Endothelial cell of umbilical vein (primary cell): ENCODE measurements at places on chromosomes 11 and 22.

DNA sequence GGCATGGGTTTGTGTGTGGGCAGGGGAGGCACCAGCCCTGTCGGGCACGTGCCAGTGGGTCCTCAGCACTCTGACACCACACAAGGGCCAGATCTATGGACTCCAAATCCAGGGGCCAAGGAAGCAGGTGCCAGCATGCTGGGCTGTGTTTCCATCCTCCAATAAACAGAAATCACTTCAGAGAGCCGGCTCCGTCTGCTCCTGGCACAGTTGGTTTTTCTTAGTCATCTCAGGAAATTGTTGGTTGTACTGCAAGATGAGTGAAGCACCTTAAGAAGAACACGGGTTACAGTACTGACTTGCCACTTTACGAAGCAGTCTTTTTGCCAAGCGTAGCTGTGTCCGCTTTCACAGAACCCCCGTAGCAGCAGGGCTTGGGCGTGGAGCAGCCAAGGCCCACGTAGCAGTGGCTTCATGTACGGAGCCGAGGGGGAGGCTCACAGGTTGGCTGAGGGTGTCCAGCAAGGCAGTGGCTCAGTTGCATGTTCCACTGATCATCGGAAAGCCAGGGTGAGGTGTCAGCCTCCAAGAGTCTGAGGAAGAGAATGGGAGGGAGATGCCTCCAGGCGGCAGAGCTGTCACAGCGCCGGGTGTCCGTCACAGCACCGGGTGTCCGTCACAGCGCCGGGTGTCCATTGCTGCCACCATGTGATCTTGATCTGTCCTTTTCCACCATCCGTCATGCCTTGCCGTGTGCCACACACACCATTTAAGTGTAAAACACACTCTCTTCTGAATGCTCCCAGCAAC lies 314.9 kb downstream of the CTTN start:
- no peak for DNase-seq

GRCh38 chr11:1667906-1668305 lies 29.1 kb upstream of the KRTAP5-6 start:
- DNase-seq, result no peak

DNA sequence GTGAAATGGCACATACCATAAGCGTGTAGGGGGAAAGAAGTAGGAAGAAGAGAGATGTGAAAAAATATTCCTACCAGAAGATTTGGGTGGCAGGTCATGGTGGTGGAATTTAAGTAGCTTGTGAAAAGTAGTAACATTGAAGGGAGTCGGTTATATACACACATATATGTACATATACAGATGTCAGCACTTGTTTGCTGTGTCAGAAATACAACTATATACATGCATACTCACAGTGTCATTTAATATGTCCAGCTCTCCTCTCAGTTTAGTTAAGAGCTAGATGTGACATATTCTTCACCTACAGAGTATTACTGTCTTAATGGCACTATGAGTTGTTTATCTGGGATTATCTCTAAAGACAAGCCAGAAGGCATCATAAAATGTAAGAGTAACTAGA lies 987.4 kb upstream of the CCDC90B start:
- DNase-seq, result no peak

DNA sequence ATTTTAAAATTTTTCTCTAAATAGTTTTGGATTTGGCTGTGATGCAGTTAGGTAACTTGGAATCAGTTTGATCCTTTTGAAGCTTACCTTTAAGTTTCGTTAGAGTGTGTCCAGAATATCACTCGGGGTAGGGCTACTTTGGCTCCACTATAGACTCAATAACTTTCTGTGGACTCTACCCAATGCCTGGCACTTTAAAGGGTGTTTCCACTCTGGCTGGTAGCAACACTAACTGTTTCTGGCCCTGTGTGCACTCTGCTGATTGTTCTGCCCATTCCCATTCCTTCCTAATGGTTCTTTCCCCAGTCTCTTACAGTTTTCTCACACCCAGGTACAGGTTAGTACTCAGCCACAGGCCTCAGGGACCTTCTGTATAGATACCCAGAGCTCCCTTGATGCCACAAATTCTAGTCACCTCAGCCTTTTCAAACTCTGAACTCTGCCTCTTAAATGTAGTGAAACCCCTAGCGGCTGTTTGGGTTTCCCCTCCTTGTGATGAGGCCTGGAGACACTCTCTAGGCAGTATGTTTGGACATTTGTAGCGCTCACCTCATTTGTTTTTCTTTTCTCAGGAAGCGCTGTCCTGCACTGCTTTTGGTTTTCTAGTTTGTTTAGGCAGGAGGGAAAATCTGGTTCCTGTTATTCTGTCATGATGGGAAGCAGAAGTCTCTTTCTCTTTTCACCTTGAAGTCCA lies 16.8 kb downstream of the CUL5 start:
- DNase-seq, result peak; percentile 67

- DNase-seq, result no peak
Measured at GRCh38 chr11:65584723-65585171, 8.9 kb downstream of the EHBP1L1 start.

DNA sequence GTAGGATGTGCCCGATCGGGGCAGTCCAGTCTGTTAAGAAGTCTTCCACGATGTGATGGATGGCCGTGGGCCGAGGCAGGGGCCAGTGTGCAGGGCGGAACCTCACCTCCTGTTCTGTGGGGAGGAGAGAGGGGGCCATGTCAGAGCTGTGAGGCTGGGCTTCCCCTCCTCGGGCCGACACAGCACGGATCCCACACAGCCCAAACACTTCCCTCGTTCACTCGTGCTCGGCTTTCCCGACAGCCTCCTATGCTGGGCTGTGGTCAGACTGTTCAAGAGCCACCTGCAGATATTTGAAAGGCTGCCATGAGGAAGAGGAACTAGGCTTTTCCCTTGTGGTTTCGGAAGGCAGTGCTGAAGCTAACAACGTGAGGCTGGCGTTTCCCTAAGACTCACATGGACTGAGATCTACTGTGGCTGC lies 12.3 kb upstream of the TXN2 start:
- no peak for DNase-seq

- DNase-seq, result no peak
Measured at GRCh38 chr11:69127081-69127850, 28.5 kb upstream of the SMIM38 start.

- DNase-seq, result peak; percentile 87
Measured at GRCh38 chr11:68677432-68677831, 6.9 kb upstream of the GAL start.

- DNase-seq, result no peak
Measured at GRCh38 chr22:23457380-23457985, 122.6 kb downstream of the IGLL1 start.

- DNase-seq, result no peak
Measured at GRCh38 chr11:26849036-26849435, 127.2 kb upstream of the SLC5A12 start.

GRCh38 chr11:121236115-121237001 lies 56.2 kb upstream of the SC5D start:
- DNase-seq, result peak; percentile 4

- DNase-seq, result no peak
Measured at GRCh38 chr22:33070600-33070999, 12.4 kb upstream of the SYN3 start.

DNA sequence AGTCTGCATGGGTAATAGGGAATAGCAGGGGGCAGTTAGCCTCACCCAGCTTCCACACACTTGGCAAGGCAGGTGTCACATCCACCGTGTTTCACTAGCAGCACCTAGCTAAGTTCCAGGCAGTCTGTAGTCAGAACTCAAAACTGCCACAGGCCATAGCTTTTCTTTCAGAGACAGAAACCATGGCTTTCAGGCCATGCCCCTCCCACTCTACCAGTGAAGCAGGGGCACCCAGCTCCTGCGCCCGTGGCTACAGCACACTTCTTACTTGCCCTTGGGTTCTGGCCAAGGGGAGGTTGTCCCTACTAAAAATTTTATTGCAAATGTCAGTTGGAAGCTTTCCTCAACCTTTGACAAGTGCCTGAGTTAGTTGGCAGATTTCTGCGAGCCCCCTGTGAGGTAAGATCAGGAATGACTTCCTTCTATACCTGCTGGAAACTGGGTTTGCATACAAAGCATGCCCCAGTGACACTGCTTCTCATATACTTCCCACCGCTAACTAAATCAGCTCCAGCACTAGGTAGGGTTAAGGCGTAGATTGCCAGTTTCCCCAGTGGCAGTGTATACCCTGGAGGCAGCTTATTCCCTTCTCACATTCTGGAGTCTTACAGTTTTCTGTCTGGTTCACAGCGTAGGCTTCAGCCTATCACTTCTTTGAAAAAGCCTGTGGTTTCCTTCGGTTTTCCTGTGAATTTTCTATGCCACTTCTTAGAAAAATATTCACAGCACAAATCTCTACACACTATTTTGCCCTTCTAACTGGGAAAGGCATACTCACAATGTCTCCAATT lies 139.0 kb upstream of the LUZP2 start:
- DNase-seq, result no peak

DNA sequence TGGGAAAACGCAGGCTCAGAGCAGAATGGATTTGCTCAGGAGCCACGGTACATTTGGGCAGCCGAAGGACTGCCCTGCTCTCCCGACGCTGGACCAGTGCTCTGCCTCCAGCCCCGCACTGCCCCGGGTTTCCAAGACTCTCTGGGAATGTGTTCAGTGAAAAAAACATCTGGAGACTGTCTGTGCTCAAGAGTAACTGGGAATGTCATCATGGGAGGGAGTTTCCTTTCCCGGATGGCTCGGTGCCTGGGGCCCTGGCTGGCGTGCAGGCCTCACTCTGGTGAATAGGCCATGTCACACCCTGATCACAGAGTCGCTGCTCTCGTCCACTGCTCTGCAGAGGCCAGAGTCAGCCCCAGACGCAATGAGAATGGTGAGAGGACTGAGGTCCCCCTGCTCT lies 9.8 kb upstream of the APOL6 start:
- DNase-seq, result no peak

GRCh38 chr11:73359341-73359740 lies 16.9 kb upstream of the RELT start:
- no peak for DNase-seq

GRCh38 chr11:124872741-124873140 lies 7.5 kb downstream of the ROBO3 start:
- no peak for DNase-seq

GRCh38 chr11:130908770-130909625 lies 7.3 kb downstream of the SNX19 start:
- peak; percentile 80 for DNase-seq

DNA sequence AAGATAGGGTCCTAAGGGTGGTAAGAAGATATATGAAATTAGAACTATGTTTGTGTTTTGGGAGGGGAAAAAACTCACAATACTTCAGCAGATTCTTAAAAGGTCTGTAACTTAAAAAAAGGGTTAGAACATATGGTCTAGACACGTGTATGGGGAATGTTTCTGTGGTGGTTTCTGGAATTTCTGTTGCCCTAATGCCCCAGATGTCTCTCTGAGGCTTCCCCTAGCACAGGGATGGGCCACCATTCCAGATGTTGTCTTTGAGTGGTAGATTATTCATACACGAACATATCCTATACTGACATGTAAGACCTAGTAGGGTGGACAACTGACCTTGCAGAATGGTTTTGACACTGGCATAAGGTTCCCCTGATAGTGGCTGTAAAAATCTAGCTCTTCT lies 26.2 kb downstream of the EHF start:
- no peak for DNase-seq

DNA sequence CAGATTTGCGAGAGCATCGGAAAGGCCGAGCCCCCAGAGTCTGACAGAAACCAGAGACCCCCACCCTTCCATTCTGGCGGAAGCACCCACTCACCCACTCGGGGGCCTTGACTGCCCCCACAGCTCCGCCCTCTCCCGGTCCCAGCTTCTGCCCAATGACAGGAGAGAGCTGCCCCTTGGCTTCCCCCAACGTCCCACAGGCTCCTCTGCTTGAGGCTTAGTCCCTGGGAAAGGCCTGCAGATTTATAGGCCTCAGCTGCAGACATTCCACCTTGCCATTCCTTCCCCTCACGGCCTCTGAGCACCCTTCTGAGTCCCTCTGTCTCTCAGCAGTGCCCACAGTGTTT lies 125.0 kb upstream of the NCAM1 start:
- DNase-seq, result no peak

DNA sequence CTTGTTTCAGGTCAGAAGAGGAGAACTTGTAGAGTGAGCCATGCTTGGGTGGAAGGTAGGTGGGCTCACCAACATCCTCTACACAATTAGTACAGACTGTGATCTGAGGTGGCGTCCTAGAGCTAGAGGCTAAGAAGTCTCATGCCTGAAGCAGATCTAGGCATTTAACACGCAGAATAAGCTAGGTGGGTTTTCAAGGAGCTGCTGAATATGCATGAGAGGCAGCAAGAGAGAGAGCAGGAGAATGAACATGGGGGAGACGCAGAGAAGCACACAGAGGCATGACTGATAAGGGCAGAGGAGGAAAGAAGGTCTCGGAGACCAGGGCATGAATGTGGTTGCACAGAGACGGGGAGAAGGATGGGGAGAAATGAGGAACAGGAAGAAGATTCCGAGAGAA lies 36.8 kb upstream of the JAM3 start:
- DNase-seq, result no peak

DNA sequence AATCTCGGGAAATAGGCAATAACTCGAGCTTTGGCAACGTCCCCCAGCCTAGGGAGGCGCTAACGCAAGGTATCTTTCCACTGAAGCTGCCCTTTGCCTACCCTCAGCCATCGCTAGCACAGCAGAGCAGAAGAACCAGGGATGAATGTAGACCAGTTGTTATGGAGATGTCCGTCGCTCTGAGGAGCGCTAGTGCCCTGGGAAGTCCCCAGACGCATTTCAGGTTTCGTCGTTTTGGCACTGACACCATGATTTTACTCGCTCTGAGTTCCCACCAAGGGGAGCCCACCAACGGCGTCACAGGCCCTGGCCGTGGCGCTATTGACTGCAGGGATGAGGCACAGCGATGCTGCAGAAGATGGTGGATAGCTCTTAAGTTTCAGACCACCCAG lies 22.7 kb upstream of the BDNF start:
- DNase-seq, result no peak
